Muscle of leg (tissue), 16 donors: ENCODE measurements at places on chromosomes 4 and X. TPM values are rescaled to one million over a fixed set of nuclear protein-coding genes. Genes with fewer than 3 reads are reported as not detected.

DNA sequence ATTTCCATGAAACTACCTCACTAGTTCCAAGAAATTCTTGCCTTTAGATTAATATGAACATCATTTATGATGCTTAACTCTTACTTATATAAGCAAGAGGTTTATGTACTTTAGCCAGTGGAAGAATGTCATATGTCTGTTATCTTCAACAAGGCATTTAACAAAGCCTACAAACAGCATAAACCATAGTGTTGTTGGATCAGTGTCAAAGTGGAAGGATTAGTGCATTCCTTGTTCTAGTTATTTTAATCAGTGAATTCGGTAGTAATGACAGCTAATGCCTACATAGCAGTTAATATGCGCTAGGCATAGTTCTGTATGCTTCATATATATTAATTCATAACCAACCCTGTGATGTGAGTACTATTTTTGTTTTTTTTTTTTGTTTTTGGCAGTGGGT lies 3.1 kb downstream of the PI4K2B start:
- DNase-seq: no peak

DNA sequence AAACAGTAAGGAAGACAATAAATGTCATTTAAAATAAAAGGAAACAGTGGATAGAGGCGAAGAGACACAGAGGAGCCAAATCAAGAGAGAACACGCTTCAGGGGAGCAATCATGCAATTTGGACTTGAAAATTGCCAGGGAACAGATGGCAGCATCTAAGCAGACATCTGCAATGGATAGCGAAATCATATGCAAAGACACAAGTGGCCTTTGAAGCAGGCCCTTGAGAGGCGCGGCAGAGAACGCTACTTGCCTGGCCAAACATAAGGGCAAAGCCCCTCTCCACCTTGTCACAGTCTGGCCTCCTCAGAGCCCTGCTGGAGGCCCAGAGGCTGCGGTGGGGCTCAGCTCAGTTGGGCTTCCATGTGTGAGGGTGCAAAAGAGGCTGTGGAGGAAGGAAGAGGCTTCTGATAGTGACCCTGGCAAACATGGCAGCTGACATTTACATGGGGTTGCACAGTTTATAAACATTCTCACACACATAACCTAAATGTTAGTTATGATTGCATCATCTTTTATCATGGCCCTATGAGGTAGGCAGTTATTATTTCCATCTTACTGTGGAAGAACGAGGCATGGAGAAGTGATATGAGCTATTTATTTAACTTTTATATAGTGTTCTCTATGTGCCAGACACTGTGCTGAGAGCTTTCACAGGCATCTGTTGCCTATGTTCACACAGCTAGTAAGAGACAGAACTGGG lies 18.3 kb downstream of the ADGRG4 start:
- no peak for DNase-seq

DNA sequence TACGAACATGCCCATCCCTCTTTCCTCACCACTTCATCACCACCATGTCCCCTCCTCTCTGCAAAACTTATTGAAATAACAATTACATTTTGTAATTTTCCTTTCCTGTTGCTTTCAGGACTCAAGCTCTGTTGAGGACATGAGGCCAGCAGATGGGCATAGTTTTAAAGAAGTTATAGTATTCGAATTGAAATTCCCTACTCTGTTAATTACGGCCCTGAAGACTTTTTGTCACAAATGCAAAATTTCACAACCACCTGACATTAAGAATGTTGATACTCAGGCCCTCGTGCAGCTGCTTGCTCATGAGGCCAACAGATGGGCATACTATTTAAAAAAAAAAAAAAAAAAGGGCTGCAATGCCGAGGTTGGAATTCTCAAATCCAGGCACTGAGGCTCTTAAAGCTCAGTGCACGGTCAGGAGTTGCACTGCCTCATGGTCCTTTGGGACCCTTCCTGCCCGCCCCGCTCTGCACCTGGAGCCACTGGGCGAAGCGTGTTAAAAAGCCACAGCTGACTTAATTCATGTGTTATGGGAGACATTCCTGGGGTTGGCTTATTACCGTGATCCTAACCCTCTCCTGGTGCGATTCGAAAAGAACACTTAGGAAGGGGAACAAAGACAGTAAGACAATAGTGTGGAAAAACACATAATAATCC lies 34.2 kb upstream of the FAT1 start:
- DNase-seq: peak; percentile 40

DNA sequence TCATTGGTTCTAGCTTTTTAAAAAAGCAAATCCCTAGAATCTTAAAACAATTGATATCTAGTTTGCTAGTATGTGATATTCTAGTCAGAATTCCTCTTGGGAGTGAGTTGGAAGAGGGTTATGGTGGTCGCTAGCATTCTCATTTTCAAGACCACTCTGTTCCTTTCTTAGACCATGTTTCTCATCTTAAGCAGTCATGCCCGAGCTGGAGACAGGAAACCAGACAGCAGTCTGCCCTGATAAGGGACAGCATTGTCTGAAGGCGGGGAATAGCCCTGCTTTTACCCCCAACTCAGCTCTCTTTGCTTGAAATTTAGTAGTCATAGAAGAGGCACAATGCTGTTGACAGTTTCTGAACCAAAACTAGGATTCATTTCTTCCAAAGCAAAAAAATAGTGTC lies 5.2 kb downstream of the KLF3 start:
- no peak for DNase-seq

- DNase-seq: no peak
Observed at GRCh38 chr4:8878421-8878820, 6.8 kb upstream of the HMX1 start.

DNA sequence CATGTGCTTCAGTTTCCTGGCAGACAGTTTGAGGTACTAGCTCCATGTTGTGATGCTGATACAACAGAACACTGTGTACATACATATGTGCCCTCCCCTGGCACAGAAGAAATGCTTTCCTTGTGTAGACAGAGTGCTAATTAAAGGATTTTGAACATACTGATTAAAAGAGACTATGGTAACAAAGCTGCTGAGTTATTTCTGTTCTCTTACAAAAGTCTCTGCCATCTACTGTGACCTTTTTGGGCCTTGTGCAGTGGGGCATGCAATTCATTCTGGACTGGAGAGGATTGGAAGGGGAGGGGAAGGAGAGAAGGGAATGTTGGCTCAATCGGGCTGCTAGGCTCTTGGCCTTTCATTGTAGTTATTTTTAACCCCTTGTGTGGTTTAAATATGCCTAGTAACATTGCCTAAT lies 6.0 kb downstream of the PDLIM5 start:
- peak; percentile 52 for DNase-seq

DNA sequence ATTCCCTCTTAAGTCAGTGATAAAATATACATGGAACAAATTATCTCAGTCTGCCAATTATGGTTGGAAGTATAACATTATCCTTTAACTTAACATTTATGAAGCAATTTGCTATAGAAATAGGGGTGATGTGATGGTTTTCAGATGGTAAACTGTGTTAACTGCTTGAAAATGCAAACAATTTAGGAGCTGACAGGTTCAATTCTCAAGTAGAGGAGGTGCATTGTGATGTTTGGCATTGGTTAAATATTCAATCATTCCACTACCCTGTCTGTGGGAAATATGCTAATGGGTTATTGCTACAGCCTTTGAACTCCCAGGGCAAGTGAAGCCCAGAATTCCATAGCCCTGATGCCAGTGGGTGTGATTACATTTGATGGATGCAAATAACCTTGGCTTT lies 243.4 kb upstream of the GK2 start:
- DNase-seq: no peak

Gene KIF4A
- 5.1 TPM for total RNA-seq

Gene ACSL4
- 21.1 TPM for total RNA-seq
